ENCODE measurements at places on chromosomes 1 and 21.

GRCh38 chr1:75710832-75711231 lies 13.7 kb upstream of the ACADM start:
- DNase-seq = no peak

DNA sequence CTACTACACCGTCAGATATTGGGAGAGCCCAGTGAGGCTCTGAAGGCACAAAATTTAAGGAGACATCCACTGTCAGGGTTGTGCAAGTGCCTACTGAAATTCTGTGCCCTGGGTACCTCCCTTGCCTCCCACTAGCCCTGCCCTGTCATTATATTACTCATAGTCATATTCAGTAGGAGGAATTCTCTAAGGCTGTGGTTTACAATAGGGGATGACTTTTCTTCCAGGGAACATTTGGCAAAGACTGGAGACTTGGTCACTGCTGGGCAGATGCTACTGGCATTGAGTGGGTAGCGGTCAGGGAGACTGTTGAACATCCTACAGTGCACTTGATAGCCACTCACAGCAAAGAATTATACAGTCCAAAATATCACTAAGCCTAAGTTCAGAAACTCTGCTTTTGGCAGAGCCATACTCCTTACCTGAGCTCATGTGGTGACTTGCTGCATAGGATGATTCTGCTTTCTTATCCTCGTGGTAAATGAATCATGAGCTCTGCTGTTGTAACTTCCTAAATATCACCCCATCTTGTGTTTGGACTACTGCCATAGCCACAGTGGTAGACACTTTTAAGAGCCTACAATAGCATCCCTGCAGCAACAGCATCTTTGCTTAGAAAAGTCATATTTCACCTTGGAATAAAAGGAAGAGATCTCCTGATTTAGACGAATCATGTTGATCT lies 563.4 kb upstream of the PLXNA2 start:
- DNase-seq = no peak

GRCh38 chr1:213622365-213623063 lies 365.3 kb upstream of the PROX1 start:
- DNase-seq = no peak

GRCh38 chr1:109653306-109653705 lies 2.6 kb upstream of the GSTM4 start:
- no peak for DNase-seq

DNA sequence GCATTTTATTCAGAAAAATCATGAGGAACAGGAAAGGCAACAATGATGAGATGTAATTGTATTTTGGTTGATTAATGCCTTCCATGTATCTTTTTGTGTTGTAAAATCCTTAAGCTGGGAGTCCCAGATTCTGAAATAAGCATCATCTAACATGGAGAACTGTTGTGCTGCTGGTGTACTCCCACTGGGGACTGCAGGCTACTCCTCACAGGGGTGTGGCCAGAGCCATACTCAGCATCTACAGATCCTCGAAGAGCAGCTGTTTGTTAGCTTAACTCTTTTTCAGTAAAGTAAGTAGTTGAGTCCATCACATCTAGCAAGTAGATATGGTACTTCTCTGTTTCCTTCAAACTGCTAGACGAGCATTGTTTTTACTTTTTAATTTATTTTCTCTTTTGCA lies 358.0 kb downstream of the BRINP3 start:
- no peak for DNase-seq

GRCh38 chr1:241800640-241801039 lies 47.4 kb upstream of the EXO1 start:
- DNase-seq = no peak

DNA sequence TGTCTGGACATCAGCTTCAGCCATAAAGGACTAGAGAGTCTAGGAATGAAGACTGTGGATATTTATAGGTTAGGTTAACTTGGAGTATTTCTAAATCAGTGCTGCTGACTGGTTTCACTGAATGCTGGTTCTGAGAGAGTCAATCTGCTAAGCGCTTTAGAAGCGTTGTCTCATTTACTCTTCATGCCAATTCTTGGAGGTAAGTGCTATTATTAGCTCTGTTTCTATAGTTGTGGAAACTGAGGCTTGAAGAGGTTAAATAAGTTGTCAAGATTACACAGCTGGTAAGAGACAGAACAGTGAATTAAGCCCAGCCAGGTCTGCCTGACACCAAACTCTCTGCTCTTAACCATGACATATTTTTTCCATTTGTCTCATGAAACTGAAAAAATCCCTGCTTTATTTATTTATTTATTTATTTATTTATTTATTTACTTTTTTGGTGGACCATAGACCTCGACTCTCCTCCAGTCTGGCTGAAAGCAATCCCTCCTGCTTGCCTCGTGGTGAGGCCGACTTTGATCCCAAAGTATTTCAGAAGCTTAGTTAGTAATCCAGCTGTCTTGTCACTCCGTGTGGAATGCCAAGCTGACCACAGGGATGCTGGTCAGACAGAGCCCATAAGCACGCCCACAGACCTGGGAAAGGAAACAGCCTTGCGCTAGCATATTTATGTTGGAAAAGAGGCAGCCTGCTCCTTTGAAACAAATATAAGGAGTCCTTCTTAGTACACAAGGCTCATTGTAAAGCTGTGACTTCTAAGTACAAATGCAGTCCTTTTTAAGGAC lies 16.9 kb downstream of the NTMT2 start:
- no peak for DNase-seq

DNA sequence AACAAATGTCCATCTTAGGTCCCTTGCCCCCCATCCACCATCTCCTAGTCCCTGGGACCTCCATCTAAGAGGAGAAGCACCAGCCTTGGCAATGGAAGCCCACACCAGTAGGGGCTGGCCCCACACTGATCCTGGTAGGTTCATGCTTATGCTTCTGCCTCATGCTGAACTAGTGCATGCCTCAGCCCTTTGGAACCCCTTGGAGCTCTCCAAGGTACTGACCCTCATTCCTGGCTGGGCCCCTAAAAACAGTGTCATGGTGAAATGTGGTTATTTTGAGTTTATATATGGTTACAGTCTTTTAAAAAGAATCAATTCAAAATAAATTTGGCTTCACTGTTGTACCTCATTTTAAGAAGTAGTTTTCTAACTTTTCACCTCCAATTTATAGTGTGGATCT lies 108.3 kb downstream of the HIVEP3 start:
- DNase-seq = no peak

DNA sequence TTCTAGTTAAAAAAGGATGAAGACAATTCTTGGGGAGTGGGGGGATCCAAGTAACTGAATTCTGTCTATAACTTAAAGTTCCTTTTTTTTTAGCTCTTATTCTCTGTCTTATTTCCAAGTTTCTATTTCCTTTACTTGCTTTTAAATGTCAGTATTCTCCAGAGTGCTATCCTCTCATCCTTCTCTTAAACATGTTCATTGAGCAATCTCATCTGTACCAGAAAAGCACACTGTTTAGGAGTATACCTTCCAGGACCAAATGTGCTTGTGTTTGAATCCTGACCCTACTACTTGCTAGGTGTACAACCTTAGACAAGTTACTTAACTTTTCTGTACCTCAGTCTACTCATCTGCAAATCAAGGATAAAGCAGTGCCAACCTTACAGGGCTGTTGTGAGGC lies 50.1 kb downstream of the AKT3 start:
- DNase-seq = no peak

DNA sequence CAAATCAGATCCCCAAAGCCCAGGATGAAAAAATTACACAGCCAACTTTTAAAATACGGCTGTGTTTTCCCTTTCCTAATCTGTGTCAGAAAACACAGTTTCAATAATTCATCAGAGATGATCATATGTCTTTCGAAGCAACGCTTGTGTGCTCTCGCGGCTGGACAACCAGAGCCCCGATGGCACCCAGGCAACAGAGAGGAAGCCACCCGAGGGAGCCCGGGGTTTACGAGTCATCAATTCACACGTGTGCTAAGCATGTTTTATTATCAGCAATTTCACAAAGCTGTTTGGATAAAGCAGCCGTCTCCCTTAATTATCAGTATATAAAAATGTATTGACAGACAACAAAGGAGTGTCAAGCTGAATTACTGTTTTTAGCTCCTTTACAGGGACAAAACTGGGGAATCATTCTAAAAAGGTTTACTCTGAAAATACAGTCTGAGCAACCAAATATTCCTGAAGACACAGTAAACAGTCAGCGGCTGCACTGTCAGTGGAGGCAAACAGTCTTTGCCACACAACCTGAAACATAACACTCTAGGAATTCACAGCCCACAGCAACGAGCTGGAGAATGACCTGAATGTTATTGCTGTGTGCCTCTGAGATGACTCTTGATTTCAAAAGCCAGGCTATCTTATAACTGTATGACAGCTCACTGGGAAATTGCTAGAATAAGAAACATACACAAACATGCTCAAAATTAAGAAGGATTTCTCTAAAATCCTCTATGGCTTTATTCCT lies 201.0 kb downstream of the SIPA1L2 start:
- no peak for DNase-seq

DNA sequence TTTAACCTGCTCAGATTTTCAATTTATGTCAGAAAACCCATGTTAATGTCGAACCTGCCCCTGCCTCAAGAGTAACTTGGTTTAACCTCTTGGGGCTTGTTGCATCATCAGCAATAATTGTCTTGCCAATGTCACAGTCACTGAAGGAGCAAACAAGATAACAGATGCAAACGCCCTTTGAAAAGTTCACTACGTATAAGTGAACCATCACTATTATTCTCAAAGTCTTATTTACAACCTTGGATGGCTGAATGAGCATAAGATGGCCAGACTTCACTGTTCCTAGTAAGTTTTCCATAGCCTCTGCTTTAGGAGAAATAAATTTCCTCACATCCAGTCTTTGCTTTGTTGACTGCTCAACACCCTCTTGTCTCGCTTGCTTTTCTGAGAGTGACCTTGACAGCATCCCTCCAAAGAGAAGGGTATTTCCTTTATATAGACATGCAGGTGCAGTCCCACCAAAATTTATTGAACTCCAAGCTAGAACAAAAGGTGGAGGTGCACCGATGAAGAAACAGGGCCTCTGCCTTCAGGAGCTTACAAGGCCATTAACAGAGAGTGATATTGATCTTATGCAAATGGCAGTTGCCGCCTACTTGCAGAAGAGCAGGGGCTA lies 749 bp upstream of the LRIG2 start:
- no peak for DNase-seq

- peak; percentile 94 for DNase-seq
These were observed at the start of the genes C21orf58 and PCNT for GRCh38 chr21:46323710-46324389. C21orf58 (minus strand) TSS chr21:46323870; CDS start chr21:46322738, 1,132 bp downstream. PCNT (plus strand) TSS chr21:46324156; CDS start chr21:46324229, 73 bp downstream.

GRCh38 chr1:7912743-7913557 lies 27.7 kb downstream of the TNFRSF9 start:
- no peak for DNase-seq

DNA sequence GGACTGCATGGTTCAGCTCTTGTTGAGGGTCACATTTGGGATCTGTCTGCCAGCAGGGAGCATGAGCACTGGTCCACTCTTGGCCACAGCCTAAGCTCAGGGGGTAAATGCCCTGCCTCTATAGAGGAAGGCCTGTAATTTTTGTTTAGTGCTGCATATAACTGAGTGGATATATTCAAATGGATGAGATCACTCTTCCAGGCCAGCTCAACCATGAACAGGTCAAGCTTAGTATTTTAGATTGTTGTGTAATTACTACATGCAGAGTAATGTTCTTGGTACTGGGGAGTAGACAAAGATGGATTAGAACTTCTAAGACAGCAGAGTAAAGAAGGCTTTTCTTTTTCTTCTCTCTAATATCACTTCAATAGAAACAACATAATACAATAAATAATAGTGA lies 376.9 kb downstream of the GPATCH2 start:
- DNase-seq = no peak

- DNase-seq = no peak
These were observed 53.3 kb upstream of the ZC3H11B start for GRCh38 chr1:219666242-219666641.

GRCh38 chr1:234970401-234970730 lies 158.3 kb downstream of the TOMM20 start:
- no peak for DNase-seq

- DNase-seq = no peak
These were observed 84.9 kb upstream of the SLC44A3 start for GRCh38 chr1:94734963-94735901.

GRCh38 chr1:204621396-204621795 lies 64.1 kb downstream of the LRRN2 start:
- no peak for DNase-seq

- DNase-seq = no peak
These were observed 135.9 kb downstream of the SLC30A10 start for GRCh38 chr1:219792337-219793021.

GRCh38 chr1:98086156-98086555 lies 165.3 kb upstream of the DPYD start:
- DNase-seq = no peak

DNA sequence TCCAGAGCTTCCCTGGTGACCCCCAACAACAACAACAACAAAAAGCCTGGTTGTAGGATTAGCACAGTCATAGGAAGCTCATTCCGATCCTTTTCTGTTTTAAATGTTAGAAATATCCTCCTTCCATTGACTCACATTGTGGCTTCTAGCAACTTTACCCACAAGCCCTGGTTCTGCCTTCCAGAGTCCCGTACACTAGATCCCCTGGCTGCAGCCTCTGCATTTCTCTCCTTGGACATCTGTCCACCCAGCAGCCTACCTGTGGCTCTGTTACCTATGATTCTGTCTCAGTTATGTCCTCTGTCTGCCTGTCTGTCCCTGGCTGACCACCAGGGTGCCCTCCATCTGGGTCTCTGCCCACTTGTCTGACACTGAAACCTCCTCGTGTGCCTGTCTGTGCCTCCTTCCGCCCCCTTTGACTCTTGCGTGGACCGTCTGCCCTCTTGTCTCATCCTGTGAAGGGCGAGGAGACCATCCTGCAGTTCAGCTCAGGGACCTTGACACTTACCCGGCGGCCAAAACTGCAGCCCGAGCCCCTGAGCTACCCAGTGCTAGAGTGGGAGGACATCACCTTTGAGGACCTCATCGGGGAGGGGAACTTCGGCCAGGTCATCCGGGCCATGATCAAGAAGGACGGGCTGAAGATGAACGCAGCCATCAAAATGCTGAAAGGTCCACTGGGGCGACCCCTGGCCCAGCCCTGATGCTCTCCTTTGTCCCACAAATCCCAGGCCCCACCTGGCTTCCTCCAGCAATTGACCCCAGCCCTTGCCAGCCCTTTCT lies 16.1 kb downstream of the TIE1 start:
- DNase-seq = no peak

DNA sequence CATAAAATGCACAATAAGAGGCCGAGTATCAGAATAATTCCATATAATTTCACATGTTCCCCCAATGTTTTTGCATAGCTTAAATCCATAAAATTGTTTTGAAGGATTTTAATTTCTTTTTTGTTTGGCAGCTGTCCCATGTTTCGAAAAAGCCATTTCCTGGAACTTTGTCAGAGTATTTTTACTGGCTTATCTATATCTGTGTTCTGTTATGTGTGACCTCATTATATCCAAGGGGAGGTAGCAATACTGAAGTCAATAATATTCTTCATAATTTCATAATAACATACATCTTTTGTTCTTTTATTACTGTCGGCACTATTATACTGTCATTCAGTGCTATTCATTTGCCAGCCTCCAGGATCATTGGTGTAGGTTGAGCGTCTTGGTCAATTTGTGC lies 9.4 kb upstream of the BACH1 start:
- DNase-seq = no peak

DNA sequence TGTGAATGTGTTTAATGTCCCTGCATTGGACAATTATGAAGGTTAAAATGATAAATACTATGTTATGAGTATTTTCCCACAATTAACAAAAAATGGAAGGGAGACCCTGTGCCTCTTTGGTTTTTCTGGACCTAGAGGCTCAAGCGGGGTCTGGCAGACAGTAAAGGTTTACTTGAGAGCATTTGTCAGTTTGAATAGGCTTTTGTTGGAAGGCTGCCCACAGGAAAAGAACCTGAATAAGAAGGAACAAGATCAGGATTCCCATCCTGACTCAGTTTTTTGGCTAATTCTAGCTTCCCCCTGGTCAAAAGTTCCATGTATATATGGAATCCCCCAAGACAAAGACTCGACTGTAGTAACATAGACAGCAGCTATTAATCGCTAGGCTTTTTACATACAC lies 150.9 kb upstream of the JUN start:
- no peak for DNase-seq

Data from stimulated activated CD4-positive, alpha-beta T cell treated with anti-CD3 and anti-CD28 coated beads, TNF-alpha, amount 100 ng/mL, for 1 hour (primary cell).